ENCODE measurements at places on chromosomes 2 and 18.

GRCh38 chr18:24536834-24537233 lies 76.4 kb downstream of the HRH4 start:
- DNase-seq, result no peak

DNA sequence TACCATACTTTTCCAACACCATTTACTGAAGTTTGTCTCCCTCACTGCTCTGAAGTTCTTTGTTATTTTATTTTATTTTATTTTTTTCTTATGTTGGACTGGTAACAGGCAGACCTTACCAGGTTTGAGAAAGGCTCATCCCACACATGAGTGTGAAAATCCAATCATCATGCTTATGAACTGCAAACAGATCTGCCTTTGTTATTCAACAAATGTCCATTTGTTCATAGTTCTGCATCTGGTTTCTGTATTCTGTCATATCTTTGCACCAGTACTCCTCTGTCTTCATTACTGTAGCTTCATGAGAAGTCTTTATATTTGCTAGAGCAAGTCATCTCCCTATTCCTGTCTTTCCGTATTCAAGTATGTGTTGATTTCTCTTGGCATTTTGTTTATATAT lies 5.3 kb downstream of the RNU2-63P start:
- no peak for DNase-seq

DNA sequence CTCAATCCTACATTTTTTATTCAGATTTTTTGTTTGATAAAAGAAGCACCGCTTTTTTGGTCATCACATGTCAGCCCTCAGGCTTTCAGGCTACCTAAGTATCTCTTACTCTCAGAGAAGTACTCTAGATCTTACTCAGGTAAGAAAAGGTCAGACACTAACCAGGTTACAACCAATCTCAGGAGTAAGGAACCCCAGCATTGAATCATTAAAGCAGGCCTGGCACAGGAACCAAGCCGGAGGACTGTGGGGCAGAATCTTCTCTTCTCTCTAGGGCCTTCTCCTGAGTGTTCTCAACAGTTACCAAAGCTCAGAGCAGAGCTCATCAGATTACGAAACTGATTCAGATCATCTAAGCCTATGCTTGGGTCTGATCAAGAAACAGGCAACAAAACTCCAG lies 28.2 kb downstream of the RBMS1 start:
- no peak for DNase-seq

DNA sequence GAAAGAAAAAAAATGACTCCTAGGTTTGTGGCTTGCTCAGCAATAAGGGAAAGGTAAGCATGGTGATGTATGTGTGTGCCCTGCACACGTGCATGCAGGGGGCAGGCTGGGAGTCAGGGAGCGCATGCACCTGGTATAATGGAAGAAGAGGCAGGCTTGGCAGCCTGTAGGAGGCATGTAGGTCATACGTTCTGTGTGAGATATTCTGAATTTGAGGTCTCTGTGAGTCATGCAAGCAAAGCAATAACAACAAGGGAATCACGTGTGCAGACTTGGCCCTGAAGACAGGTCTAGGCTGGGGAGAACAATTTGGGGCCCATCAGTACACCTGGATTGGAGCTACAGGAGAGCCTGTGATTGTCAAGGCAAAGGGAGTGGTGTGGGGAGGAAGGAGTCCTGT lies 94.5 kb upstream of the TTC39C start:
- no peak for DNase-seq

DNA sequence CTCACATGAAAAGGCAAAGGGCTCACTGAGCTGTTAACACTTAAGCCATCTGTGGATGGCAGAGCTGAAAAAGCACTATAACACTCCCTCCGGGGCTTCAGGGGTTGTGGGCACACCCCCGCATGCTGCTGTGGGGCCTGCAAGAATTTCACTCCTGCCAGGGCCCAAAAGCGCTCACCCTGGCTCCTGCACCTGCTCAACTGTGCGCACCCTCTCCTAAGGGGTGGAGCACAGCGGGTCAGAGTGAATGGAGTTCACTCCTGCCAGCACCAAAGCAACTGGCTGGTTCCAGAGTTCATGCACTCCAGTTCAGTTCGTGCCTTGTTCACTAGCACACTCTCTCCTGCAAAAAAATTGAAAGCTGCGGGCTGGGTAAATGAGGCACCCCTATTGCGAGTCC lies 814.2 kb upstream of the SLC39A10 start:
- no peak for DNase-seq

- DNase-seq, result no peak
Observed at GRCh38 chr18:3449512-3450011, 410 bp upstream of the TGIF1 start.

DNA sequence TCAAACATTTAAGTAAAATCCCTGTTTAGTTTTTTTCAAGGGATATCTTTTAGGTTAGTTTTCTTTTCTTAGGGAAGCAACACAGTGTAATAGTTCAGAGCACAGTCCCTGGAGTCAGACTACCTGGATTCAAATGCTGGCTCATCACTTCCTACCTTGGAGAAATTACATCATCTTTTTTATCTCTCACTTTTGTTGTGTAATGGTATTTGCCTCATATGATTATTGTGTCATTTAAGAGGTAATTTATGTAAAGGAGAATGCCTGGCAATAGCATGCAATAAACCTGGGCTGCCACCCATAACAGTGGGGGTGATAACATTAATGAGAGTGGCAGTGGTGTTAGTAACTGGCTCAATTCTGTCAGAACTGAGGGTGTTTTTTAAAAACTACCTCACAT lies 26.3 kb downstream of the ERLEC1 start:
- DNase-seq, result no peak

DNA sequence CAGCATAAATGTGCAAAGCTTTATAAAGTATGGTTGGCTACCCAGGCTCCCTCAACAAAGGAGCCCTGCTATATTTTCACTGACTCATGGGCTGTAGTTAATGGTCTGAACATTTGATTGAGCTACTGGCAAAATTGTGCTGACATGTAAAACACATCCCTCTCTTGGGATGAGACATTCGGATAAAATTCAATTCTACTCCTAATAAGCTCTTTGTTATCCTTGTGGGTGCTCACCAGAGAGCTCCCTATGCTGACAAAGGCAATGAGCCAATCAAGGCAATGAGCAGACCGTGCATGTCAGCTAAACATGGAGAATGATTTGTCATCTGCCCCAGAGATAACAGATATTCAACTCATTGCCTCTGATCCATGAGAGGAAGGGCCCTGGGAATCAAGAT lies 27.7 kb downstream of the SERPINB8 start:
- DNase-seq, result no peak

DNA sequence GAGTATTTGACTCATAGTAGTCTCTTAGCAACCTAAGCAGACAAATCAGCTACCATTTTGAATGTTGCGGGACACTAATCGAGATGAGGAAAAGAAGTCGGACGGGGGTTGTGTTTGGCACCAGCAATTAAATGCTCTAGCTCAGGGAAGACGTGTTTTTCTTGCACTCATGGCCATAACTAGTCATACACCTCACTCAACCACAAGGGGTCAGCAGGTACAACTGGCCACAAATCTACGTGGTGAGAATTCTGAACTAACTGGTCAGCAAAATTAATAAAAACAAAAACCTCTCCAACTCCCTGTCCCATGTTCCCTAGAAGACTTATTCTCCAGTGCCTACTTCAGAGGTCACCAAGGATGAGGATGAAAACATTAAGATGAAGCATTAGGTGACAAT lies 1467.8 kb downstream of the DPP10 start:
- DNase-seq, result no peak

GRCh38 chr2:221125691-221126090 lies 446.4 kb downstream of the EPHA4 start:
- no peak for DNase-seq

GRCh38 chr2:162731917-162732804 lies 106.4 kb downstream of the KCNH7 start:
- DNase-seq, result no peak

DNA sequence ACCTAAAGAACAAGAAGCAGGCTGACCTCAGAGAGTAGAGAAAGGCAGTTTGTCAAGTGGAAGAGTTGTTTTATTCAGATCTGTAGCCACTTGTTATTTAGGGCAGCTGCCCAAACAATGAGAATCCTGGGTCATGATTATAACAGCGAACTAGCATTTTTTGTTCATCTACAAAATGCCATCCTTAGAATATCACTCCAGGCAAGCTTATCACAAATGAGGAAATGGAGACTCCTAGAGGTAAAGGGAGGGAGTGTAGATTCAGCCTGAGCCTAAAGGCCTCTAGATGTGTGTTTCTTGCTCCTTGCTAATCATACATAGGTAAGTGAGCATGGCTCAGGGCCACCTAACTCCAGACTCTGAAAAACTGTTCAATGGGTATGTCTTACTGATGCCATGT lies 126.1 kb downstream of the HNMT start:
- DNase-seq, result no peak

DNA sequence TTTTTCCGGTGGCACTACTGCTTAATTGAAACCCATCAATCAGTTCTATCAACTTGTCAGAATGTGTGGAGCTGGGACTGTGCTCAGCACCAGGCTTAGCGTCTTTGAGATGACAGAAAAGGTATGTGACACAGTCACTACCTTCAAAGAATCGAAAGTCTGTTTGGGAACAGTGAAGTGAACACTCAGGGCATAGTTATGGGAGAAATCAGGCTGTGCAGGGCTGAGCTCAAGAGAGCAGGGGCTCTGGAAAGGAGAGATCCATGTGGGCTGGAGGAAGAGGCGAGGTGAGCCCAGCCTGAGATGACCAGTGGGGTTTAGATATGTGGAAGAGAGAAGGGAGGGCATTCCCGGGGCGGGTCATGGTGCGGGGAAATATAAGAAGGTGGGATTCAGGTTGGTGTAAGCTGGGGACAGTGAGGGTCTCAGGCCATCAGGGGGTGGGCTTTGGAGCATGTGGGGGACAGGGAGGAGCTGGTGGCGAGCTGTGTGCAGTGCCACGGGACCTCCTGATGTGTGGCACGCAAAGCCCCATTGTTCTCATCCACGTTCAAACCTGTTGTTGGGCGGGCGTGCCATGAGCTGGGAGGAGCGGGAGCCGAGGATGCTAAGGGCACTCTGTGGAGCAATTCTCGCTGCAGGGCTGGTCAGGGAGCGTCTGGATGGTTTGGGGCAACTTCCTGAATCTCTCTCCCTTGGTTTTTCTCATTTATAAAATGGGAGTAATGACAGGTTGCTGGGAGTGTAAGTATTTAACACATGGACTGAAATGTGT lies 72.5 kb downstream of the VAPA start:
- DNase-seq, result no peak

DNA sequence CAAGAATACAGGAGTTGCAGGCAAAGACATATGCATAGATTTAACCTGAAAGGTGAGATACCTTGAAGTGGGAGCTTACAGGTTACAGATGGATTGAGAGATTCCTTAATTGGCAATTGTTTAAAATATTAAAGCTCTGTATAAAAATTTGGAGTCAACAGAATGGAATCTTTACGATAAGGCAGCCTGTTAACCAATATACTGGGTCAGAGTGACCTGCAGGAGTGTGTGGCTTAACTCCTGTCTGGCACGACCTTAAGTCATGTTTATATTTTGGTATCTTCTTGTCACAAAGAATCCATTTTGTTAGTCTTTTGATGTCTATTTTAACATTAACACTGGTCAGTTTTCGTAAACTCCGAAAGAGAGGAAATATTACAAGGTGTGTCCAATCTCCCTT lies 1058.2 kb upstream of the CRIM1 start:
- no peak for DNase-seq

DNA sequence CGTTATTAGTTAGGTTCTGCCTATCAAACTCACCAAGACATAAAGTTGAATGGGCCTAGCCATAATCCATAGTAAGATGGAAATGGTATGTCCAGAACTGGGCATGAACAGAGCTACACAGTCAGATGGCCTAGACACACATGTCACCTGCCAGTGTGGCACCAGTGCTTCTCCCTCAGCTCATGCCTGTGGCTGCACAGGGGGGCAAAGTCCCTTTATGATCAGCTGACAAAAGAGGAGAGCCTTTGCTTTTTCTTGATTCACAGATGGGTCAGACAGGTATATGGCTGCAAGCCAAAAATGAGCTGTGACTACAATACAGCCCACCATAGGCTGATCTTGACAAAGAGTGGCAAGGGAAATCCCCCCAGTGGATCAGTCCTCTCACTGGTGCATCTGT lies 28.3 kb upstream of the STARD7 start:
- no peak for DNase-seq

- DNase-seq, result no peak
Observed at GRCh38 chr2:160358046-160358445, 135.6 kb downstream of the RBMS1 start.

GRCh38 chr2:238302087-238302486 lies 13.7 kb upstream of the PER2 start:
- DNase-seq, result no peak

All from gastrocnemius medialis (tissue), 4 donors.